ENCODE measurements at places on chromosomes 7 and 10. TPM values are rescaled to one million over a fixed set of nuclear protein-coding genes. Genes with fewer than 3 reads are reported as not detected.

The LFNG gene
- 21.1 TPM for total RNA-seq

The SYT15B gene
- total RNA-seq: 0.23 TPM

The RSPH10B2 gene
- total RNA-seq: 0.77 TPM

The FAM25A gene
- not detected for total RNA-seq

The IFIT5 gene
- total RNA-seq: 10.9 TPM

The VSTM4 gene
- total RNA-seq: not detected

The MXI1 gene
- 69.6 TPM for total RNA-seq

The FAM149B1 gene
- 14.8 TPM for total RNA-seq

The SRRM3 gene
- total RNA-seq: not detected

The GPR146 gene
- 1.6 TPM for total RNA-seq

The SLC18A3 gene
- not detected for total RNA-seq

The CUEDC2 gene
- 73.9 TPM for total RNA-seq

The KLF14 gene
- total RNA-seq: not detected

The TUBB8 gene
- total RNA-seq: 0.32 TPM

The C10orf67 gene
- total RNA-seq: 0.23 TPM

The SFTPA1 gene
- total RNA-seq: not detected

The CCDC172 gene
- not detected for total RNA-seq

The ENO4 gene
- not detected for total RNA-seq

The IFIT2 gene
- 4.9 TPM for total RNA-seq

Measured in activated naive CD4-positive, alpha-beta T cell treated with anti-CD3 and anti-CD28 coated beads, Interleukin-2, amount 50 U/mL, for 72 hours (primary cell).